Kidney glomerular epithelial cell (primary cell): ENCODE measurements at places on chromosomes 4 and X.

DNA sequence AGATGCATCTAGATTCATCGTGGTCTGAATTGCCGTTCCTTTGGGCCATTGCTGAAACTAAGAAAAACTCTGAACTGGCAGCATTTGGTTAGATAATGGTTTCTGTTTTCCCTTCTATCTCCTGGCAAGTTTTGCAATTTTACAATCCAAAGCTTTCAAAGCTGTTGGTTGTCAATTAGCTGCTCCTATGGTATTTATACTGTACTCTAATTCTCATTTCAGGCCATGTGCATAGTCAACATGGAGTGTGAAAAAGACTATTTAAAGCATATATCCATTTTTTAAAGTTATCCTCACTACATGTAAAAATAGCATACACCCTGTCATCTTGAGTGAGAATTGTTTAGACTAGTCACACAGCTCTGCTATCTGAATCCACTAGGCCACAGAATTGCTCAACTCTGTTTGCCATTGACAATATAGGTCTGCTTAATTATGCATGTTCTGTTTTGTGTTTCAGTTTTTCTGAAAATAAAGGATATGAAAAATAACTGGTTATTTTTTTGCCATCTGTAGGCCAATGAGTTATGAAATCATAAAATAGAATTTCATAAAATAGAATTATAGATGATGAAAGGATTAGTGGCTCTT is 27.7 kb upstream of the TEC start:
- no peak for DNase-seq

DNA sequence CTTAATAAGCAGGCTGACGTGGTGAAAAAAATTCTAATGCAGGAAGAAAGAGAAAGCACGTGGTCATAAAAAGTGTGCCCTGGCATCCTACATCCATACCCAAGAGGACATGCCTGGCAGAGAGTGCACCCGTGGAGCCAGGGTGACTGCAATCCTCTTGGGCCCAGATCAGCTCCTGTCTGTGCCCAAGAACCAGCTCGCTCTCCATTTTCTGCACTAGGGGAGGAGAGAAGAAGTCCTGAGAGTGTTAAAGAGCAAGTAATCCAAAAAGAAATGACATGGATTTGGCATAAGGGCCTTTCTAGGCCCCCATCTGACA is 483.1 kb downstream of the BCOR start:
- DNase-seq, result no peak

- DNase-seq, result no peak
These were observed 37.0 kb downstream of the XK start for GRCh38 chrX:37722595-37722994.

DNA sequence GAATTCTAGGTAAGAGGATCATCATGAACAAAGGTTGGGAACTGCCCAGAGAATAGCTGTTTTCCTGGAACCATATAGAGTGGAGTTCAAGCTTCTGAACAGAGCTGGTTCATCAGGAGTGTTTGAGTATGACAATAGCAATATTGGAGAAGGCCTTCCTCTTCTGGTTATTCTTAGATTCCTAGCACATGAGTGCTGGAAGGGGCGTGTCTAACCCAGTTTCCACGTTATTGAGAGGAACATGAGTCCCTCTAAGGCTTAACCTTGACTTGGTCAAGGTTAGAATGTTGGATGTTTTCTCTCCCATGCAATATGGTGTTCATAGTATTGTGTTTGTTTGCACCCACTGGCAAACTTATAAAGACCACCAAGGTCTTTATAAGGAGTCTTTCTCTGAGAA is 101.3 kb downstream of the TSPAN7 start:
- no peak for DNase-seq

- peak; percentile 72 for DNase-seq
These were observed 357.8 kb downstream of the MID1IP1 start for GRCh38 chrX:39158801-39159657.

GRCh38 chr4:185817403-185817818 is 5.4 kb upstream of the SORBS2 start:
- no peak for DNase-seq

- no peak for DNase-seq
These were observed 9.0 kb upstream of the MAB21L2 start for GRCh38 chr4:150572704-150573504.

GRCh38 chrX:120562569-120562926 is 1.8 kb upstream of the CUL4B start:
- DNase-seq, result no peak

- DNase-seq, result no peak
These were observed 56.0 kb downstream of the GLUD2 start for GRCh38 chrX:121103381-121103780.

- DNase-seq, result no peak
These were observed 50.7 kb downstream of the ARHGEF38 start for GRCh38 chr4:105603158-105603557.

- peak; percentile 68 for DNase-seq
These were observed 2353.6 kb downstream of the PCDH7 start for GRCh38 chr4:33073811-33074210.

GRCh38 chr4:74967324-74967723 is 34.4 kb downstream of the PARM1 start:
- no peak for DNase-seq

GRCh38 chrX:44843753-44844152 is at the start of gene DUSP21:
Gene DUSP21, plus strand, starts transcription at chrX:44844021. Its CDS starts 112 bp downstream, at chrX:44844133.
- no peak for DNase-seq

GRCh38 chrX:135327299-135327698 is 18.0 kb downstream of the ETDC start:
- DNase-seq, result peak; percentile 13

- peak; percentile 14 for DNase-seq
These were observed 18.9 kb downstream of the RPS4X start for GRCh38 chrX:72258174-72258573.

DNA sequence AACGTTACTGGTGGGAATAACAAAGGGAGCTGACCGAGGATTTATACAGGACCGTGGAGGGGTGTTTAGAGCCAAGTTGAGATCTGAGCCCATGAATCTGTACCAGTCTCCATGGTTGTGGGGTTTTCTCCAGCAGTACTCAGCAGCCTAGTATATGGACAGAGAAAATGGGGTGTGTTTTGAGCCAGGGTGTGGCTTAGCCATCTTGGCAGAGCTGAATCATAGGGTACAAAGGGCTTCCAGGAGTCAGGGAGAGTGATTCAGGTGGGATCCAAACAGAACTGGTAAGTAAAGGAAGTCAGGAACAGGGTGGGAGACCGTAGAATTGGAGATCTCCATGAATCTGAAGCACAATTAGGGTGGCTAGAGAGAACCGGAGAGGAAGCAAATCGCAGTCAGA is 7.4 kb upstream of the HPRT1 start:
- DNase-seq, result no peak

- no peak for DNase-seq
These were observed 27.6 kb downstream of the ANXA5 start for GRCh38 chr4:121669163-121669550.

DNA sequence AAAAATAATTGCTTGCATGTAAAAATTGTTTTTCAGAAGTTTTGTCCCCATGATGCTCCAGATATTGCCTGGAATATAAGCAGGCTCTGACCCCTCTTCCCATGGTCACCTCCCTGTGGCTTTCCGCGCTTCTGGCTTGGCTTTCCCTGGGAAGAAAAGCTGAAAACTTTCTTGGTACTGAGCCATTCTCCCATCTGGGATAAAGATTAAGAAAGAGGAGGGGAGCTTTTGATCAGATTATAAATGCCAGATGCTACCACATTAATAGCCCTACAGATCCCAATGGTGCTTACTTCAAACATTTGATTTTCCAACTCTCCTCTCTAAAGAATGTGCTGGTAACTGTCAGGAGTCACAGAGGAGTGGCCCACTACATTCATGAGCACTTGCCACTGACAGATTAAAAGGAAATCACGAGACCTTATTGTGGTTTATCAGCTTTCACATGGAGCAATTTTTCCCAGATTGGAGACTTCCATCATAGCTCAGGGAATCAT is 54.4 kb upstream of the GAB1 start:
- DNase-seq, result no peak

DNA sequence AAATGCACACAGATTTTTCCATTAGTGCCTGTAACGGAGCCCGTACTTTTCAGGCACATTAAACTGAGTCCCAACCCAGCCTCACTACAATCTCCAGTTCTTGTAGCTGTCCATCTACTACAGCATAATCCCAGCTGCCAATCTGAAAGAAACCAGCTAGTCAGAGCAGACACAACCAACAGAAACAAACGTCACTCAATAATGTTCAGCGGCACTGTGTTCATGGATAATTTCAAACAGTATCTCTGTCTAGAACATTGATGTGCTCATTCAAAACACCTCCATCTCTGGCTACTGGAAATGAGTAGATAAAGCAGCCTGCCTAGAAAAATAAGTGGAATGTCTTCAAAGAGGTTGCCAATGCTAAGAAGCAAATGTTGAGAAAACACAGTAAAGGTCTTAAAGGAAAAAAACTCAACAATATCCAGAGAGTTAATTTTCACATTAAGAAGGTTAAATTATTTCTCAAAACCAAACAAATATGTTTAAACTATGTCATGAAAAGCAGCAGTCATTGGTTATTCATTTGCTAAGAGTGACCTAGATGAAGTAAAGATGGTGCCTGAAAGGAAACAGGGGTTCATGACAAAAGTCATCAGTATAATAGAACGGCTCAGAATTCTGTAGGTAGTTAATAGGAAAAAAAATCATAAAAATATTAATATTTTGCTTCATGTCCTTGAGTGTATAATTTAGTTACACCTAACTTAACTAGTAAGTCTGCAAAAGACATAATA is 245.1 kb upstream of the MAB21L2 start:
- no peak for DNase-seq

DNA sequence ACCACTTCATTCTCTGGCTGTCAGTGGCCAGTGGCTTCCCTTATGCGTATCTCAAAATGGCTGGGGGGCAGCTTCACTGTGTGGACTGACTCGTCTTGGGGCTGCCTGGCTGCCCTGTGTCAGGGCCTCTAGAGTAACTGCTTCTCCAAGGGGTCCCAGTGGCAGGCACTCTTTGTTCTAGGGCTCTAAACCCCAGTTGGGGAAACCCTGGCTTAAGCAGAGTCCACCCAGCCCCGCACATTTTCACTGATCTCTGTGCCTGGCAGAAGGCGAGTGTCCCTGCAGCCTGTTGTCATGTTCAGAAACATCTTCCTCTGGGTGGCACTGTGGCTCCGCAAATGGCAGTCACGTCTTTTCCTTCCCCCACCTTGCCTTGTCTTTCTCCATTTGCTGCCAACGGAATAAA is 59.7 kb downstream of the NBDY start:
- DNase-seq, result no peak

DNA sequence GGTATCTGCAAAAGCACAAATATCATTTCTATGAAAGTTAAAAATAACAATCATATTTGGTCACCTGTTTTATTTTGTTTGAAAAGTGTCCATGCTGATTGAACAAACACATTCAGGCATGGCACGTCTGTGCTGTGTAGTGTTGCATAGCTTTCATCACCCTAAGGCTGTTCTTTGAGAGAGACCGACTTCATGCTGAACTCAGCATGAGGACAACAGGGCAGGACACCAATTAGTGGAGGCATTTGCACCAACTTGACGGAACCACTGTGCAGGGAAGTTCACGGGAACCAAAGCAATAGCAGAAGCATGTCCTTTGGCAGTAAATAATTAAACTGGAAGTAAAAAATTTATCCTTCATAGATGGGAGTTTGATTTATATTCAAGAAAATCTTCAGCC is 158.4 kb upstream of the SLC7A11 start:
- DNase-seq, result no peak

GRCh38 chr4:114752391-114753165 is 154.0 kb downstream of the UGT8 start:
- DNase-seq, result no peak

- DNase-seq, result no peak
These were observed 24.7 kb downstream of the NAT8L start for GRCh38 chr4:2083826-2084160.

GRCh38 chrX:141619336-141619735 is 29.8 kb downstream of the SPANXA2 start:
- DNase-seq, result no peak

- DNase-seq, result no peak
These were observed 6.9 kb upstream of the NSD2 start for GRCh38 chr4:1864076-1865008.

DNA sequence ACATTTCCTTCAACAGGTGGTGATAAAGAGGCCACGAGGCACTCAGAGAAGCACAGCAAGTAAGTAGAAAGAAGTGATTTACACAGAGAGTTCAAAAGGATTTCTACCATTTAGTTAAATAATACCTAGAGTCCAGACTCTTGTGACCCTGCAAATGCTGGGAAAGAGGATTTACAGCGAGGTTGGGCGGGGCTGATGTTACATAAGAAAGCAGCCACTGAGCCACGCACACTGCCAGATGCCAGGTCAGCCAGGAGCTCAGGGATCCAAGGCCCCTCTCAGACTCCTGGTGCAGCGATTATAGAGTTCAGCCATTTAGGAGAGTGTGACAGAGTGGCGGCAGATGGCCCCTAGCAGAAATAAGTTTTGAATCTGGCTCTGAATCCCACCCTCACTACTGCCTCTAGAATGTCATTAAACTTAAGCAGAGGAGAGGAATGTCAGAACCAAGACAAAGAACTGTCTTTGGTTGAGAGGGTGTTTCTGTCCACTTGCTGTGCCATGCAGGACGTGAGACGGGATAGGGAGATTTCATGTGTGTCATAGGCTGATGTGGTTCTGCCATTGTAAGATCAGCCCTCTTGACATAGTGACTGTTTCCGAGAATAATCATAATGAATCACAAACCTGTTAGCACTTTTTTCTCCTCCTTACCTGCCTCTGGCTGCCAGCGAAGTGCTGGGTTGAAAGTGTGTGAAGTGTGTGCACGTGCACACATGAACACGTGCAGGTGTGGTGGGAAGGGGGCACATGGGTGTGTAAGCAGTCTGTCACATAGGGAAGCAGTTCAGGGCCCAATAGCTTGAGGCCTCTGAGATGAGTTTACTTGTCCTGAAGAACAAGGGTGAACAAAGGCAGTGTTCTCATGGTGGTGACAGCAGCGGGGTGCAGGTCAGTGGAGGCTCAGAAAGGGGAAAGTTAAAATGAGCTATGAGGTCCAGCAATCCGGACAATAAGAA is 50.1 kb downstream of the MFAP3L start:
- DNase-seq, result no peak

- DNase-seq, result no peak
These were observed 134.5 kb upstream of the RASGEF1B start for GRCh38 chr4:81606166-81606565.

DNA sequence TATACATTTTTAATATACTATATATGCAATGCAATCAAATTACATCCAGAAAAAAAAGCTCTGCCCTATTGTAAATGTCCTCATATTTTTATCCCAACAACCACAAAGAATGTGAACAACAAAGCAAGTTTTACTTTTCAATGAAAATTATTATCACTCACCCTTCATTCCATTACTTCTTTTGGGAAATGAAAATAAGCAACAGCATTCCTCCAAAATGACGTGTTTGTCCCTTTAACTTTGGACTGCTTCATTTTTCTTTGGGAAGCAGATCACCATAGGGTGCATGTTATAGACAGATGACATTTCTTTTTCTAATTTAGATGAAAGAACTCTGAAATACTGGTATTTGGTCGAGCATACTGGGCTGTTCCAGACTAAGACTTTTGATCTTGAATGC is 667.1 kb upstream of the BOD1L1 start:
- DNase-seq, result no peak

GRCh38 chr4:138981930-138982390 is 33.6 kb upstream of the NOCT start:
- no peak for DNase-seq
